Fibroblast of skin of back (primary cell): ENCODE measurements at places on chromosomes 16 and 17.

DNA sequence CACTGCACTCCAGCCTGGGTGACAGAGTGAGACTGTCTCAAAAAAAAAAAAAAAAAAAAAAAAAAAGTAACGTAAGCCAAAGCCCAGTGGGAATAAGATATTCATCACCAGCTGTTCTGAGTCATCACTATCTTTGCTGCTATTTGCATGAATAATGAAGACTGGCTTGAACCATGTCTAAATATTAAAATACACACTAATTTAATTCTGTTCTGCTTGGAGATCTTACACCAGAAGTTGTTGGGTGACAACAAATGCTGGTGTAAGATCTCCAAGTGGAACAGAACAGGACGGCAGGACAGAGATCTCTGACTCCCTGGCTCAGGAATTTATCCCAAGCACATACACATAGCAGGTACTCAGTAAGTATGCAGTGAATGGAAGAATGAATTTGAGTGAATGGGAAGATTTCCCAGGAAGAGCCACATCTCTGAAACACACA, 19.6 kb downstream of the DNAH17 start:
- DNase-seq, result peak; percentile 75

GRCh38 chr17:45098869-45099616, 33.3 kb downstream of the PLCD3 start:
- DNase-seq, result peak; percentile 74

- DNase-seq, result no peak
Measured at GRCh38 chr16:1089822-1090619, 6.0 kb downstream of the C1QTNF8 start.

- no peak for DNase-seq
Measured at GRCh38 chr16:75089486-75090202, 26.9 kb downstream of the LDHD start.

GRCh38 chr17:39716879-39717536, 13.3 kb downstream of the MIEN1 start:
- no peak for DNase-seq

DNA sequence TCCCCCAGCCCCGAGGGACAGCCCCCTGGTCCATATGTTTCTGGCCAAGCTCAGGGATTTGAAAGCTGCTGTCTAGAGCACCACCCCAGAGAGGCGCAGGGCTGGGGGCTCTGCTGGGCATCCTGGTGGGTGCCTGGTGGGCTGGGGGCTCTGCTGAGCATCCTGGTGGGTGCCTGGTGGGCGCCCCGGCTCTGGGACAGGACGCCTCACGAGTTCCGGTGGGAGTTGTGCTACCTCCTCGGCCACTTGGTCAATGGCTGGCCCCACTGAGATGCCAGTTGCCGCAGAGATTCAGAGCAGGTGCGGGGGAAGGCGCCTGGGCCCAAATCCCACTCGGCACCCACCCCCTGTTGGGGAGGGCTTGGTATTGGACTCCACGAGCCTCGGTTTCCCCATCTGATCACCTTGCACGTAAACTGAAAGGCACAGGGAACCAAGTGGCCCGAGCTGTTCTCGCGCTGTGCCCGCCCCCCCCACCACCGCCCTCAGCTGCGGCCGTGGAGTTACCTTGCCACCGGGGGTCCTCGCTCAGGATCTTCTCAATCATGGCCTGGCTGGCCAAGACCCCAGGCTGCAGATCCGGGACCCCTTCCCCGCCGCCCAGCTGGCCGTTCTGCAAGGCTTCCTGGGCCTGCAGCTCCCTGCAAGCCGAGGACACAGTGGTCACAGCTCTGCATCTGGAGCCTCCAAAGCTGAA, 13.3 kb downstream of the UNKL start:
- no peak for DNase-seq

DNA sequence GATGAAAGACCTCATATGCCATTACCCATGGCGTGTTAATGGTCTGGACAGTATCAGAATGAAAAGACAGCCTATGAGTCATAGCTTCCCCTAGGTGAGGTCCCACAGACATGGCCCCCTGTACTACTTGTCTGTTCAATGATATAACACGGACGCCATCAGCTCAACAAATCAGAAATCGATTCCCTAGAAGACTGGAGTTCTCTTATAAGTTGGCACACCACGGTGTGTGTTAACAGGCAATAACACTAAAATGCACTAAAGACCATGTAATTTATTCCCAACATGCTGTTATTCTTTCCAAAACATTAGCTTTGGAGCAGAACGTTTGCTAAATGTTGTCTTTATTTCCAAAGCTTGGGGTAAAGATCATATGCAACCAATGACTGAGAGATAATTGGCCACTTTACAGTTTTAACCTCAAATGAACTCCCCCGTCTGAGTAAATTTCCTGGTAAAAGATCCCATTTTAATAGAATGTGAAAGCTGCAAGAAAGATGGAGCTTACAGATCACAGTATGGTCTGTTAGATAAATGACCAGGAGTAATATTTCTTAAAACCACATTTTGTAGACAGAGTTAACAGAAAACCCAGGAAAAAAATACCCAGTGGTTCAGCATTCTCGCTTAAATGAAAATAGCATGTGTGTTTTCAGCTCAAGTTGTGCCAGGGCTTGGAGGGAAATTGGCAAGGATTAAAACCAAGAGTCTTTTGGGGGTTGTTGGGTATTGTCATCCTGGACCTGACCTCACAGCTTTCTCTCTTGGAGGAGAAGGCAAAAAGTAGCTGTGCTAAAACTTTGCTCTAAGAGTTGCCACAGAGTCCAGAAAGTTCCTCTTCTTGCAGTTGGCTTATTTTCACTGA, 65.9 kb downstream of the PCTP start:
- no peak for DNase-seq

DNA sequence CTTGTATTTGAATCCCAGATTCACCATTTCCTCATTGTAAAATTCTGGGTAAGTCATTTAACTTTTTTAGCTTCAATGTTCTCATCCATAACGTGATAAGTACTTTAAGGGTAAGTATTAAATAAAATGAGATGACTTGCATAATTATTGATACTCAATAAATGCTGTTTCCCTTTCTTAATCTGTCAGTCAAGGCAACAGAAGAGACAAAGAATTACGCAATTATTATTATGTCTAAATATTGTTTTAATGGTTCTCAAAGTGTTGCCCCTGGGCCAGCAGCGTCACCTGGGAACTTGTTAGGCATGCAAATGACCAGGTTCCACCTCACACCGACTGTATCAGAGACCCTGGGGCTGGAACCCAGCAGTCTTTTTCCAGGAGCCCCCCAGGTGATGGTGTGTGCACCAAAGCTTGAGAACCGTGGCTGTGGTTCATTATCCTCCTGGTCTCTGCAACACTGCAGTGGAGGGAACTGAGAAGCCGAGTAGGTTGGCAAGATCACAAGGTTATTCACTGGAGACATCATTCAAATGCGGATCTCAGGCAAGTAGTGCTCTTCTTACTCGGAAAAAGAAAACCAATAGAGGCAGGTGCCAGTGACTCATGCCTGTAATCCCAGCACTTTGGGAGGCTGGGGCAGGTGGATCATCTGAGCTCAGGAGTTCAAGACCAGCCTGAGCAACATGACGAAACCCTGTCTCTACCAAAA, 43.5 kb downstream of the LYRM9 start:
- no peak for DNase-seq

- no peak for DNase-seq
Measured at GRCh38 chr16:78624366-78624765, 524.9 kb downstream of the WWOX start.

GRCh38 chr17:33209671-33210070, 83.4 kb downstream of the ASIC2 start:
- DNase-seq, result no peak

DNA sequence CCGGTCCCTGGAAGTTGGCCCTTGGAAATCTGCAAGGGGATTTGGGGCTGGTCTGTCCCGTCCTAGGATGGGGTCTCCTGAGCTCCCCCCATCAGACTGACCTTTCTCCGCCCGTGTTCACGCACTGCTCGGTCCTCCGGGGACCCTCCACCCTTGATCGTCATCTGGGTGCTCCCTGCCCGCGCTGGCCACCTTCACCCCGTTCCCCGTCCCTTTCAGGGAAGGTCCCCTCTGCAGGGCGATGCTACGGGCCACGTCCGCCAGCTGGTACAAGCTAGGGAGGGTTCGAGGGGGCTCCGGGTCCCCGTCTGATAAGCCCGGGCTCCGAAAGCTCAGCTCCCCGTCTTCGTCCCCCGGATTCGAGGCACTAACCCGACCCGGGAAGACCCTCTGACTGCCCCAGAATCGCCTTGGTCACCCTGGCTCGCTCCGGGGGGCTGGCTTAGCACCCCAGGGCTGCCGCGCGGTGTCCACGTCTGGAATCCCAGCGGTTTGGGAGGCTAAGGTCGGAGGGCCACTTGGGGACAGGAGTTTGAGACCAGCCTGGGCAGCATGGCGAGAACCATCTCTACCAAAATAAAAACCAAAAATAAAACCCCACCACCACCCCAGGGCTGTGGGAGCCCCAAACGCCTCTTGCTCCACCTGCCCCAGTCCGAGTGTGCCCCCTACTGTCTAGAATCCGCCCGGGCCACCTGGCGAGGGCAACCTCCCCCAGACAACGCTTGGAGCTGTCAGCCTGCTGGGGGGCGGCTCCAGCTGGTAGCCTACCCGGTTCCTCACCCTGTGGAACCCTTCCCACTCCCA, 1.1 kb upstream of the SLC43A2 start:
- DNase-seq, result no peak

- no peak for DNase-seq
Measured at GRCh38 chr17:49393491-49394255, 21.0 kb downstream of the PHB1 start.
